ENCODE measurements at places on chromosomes 5 and 9. TPM values are rescaled to one million over a fixed set of nuclear protein-coding genes. Genes with fewer than 3 reads are reported as not detected.

Gene SLC25A2
- total RNA-seq = 0.50 TPM

Gene RIOK2
- total RNA-seq = 33.8 TPM

Gene HSPB3
- not detected for total RNA-seq

Gene GDF9
- total RNA-seq = 0.26 TPM

Gene PPP2R2B
- total RNA-seq = 0.80 TPM

Gene MARCHF11
- total RNA-seq = 26.6 TPM

Gene IDNK
- total RNA-seq = 2.8 TPM

Gene ARPC5L
- 50.8 TPM for total RNA-seq

Gene SMAD5
- total RNA-seq = 97.8 TPM

Gene MSMP
- total RNA-seq = 0.74 TPM

Gene BAAT
- not detected for total RNA-seq

Gene BTF3
- 800 TPM for total RNA-seq

Gene TRPM6
- total RNA-seq = 1.7 TPM

Gene RASEF
- 1.9 TPM for total RNA-seq

Gene MAMDC2
- total RNA-seq = 2.5 TPM
